ENCODE measurements at places on chromosomes 3 and 15.
A peak's percentile ranks its signal among the peaks of the same experiment; 100 is the strongest.

DNA sequence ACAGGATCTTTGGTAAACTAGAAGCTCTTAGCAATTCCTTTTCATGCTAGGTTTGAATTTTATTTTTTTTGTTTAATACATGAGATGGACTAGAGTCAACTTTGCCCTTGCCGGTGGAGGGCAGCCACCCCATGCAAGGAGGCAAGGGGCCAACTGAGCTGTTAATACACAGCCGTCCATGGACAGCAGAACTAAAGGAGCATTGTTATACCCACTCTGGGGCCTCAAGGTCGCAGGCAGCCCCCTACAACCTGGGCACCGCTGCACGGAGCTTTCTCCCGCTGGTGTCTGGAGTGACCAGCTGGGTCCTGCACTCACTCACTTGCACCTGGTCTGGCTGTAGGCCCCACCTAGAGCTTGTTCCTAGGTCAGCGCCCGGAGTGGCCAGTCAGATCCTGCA is 47.9 kb upstream of the ACKR4 start:
- no peaks in the 10 kb centered on the region for H3K36me3 ChIP-seq
- H3K27me3 ChIP-seq = no peaks in the 10 kb centered on the region
- no peaks in the 10 kb centered on the region for H3K4me1 ChIP-seq
- no peak overlapping the region for H3K27ac ChIP-seq

DNA sequence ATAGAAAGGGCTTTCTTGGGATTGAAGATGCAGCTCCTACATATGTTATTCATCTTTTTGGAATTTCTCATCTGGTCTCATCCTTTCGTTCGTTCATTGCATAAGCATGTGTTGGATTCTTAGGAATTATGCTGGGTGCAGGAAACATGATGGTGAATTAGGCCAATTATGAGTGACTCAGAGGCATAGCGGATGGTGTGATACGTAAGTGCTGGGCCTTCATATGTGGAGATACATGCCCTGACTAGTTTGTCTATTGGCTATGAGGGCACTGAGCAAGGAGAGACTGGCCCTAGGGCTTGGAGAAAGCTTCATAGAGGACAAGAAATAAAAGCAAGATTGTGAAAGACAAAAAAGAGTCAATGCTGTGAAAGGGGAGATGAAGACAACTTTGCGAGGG is 235.1 kb downstream of the MYRIP start:
- H3K4me1 ChIP-seq = no peaks in the 10 kb centered on the region
- no peaks in the 10 kb centered on the region for H3K27me3 ChIP-seq
- no peak overlapping the region for H3K27ac ChIP-seq

- no peaks in the 10 kb centered on the region for H3K36me3 ChIP-seq
- no peak overlapping the region for H3K27ac ChIP-seq
- H3K27me3 ChIP-seq = peaks cover 6% of the 10 kb centered on the region
- no peaks in the 10 kb centered on the region for H3K4me1 ChIP-seq
- no peak overlapping the region for H3K4me3 ChIP-seq
Measured at GRCh38 chr3:154122912-154123559, 1.8 kb downstream of the ARHGEF26 start.

GRCh38 chr3:120258009-120258408 is 27.0 kb downstream of the GPR156 start:
- no peak for DNase-seq
- no peaks in the 10 kb centered on the region for H3K36me3 ChIP-seq
- H3K27me3 ChIP-seq = no peaks in the 10 kb centered on the region
- no peak overlapping the region for H3K4me3 ChIP-seq
- no peak overlapping the region for H3K27ac ChIP-seq

DNA sequence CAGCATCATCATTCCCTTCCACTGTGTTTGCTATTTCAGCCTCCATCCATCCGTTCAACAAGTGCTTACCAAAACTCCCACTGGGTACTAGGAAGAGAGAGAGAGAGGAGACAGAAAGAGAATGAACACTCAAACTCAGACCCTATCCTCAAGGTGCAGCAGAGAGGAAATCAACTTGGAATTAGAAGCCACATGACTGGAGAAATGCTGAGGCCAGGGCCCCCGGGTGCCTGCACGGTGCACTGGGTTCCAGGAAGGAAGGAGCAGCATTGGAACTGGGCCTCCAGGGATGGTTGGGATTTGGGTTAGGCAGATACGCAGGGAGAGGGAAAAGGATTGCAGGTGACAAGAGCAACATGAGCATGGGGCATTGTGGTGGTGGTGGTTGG is 30.0 kb downstream of the CORO2B start:
- no peaks in the 10 kb centered on the region for H3K36me3 ChIP-seq
- H3K4me1 ChIP-seq = no peaks in the 10 kb centered on the region
- no peak for DNase-seq
- no peak overlapping the region for H3K4me3 ChIP-seq
- H3K27me3 ChIP-seq = no peaks in the 10 kb centered on the region

- H3K4me3 ChIP-seq = no peak overlapping the region
- peaks cover 17% of the 10 kb centered on the region for H3K4me1 ChIP-seq
- no peaks in the 10 kb centered on the region for H3K36me3 ChIP-seq
- H3K27ac ChIP-seq = no peak overlapping the region
- H3K27me3 ChIP-seq = no peaks in the 10 kb centered on the region
Measured at GRCh38 chr3:47961815-47962606, 54.2 kb downstream of the MAP4 start.

- no peak for DNase-seq
- H3K27me3 ChIP-seq = no peaks in the 10 kb centered on the region
- H3K27ac ChIP-seq = no peak overlapping the region
- no peaks in the 10 kb centered on the region for H3K4me1 ChIP-seq
- no peak overlapping the region for H3K4me3 ChIP-seq
- no peaks in the 10 kb centered on the region for H3K36me3 ChIP-seq
Measured at GRCh38 chr15:37394402-37395099, 294.2 kb upstream of the MEIS2 start.

DNA sequence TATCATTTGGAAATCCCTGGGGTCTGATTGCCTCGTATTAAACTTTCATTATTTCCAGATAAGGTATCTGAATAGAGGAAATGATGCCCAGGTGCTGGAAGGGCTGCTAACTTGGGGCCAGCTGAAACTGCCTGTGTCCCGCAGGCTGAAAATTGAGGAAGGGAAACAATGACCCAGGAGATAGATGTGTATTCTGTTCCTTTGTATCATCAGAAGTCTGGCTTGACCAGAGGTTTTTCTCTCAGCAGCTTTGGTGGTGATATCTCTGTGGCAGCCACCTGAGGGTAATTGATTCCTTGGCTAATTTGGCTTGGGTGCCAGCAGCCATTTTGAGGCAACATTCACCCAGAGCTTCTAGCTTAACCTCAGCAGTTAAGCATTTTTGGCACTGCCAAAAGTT is 90.0 kb upstream of the STT3B start:
- no peaks in the 10 kb centered on the region for H3K36me3 ChIP-seq
- H3K27ac ChIP-seq = no peak overlapping the region
- no peaks in the 10 kb centered on the region for H3K4me1 ChIP-seq
- no peaks in the 10 kb centered on the region for H3K27me3 ChIP-seq
- H3K4me3 ChIP-seq = no peak overlapping the region

- no peak for DNase-seq
- H3K27me3 ChIP-seq = no peaks in the 10 kb centered on the region
- H3K27ac ChIP-seq = no peak overlapping the region
- no peaks in the 10 kb centered on the region for H3K4me1 ChIP-seq
- no peak overlapping the region for H3K4me3 ChIP-seq
- no peaks in the 10 kb centered on the region for H3K36me3 ChIP-seq
Measured at GRCh38 chr3:124605781-124606579, 124.3 kb upstream of the UMPS start.

DNA sequence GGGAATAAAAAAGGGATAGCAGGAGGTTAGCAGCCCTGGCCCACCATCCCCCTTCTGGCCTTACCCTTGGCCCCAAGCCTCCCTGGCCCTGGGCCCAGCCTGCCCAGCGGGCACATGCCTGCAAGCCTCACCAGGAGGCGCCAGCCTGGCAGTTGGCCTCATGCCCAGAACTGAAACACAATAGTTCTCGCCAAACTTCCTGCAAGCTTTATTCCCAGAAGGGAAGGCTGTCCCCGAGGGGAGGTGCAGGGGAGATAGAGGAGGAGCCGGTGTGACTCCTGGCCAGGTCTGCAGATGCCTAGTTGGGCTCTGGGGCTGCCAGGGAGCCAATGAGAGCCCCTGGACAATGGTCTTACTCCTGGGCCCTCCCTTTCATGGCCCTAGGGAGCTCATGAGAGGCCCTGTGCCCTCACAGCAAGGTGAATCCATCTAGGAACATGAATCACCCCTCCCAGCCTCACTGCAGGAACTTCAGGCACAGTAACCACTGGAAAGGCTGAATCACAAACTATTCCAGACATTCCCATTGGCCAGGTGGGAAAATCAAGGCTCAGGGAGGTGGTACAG is 4.0 kb downstream of the CCDC33 start:
- no peaks in the 10 kb centered on the region for H3K4me1 ChIP-seq
- no peak for DNase-seq
- H3K36me3 ChIP-seq = no peaks in the 10 kb centered on the region
- H3K4me3 ChIP-seq = no peak overlapping the region
- H3K27ac ChIP-seq = no peak overlapping the region

- H3K36me3 ChIP-seq = no peaks in the 10 kb centered on the region
- DNase-seq = no peak
- no peaks in the 10 kb centered on the region for H3K27me3 ChIP-seq
Measured at GRCh38 chr3:13776253-13777050, 103.4 kb downstream of the WNT7A start.

GRCh38 chr15:51162865-51163762 is 68.4 kb upstream of the TNFAIP8L3 start:
- peaks cover 7% of the 10 kb centered on the region for H3K27me3 ChIP-seq
- no peaks in the 10 kb centered on the region for H3K4me1 ChIP-seq
- no peak overlapping the region for H3K4me3 ChIP-seq
- H3K27ac ChIP-seq = no peak overlapping the region
- H3K36me3 ChIP-seq = no peaks in the 10 kb centered on the region

GRCh38 chr3:58084788-58085543 is 76.7 kb downstream of the FLNB start:
- no peaks in the 10 kb centered on the region for H3K36me3 ChIP-seq
- no peaks in the 10 kb centered on the region for H3K4me1 ChIP-seq
- no peaks in the 10 kb centered on the region for H3K27me3 ChIP-seq
- peak overlapping the region; percentile 14 for H3K27ac ChIP-seq
- H3K4me3 ChIP-seq = no peak overlapping the region
- DNase-seq = no peak

- H3K36me3 ChIP-seq = no peaks in the 10 kb centered on the region
- H3K27me3 ChIP-seq = no peaks in the 10 kb centered on the region
- no peak overlapping the region for H3K4me3 ChIP-seq
- DNase-seq = no peak
Measured at GRCh38 chr3:184472723-184473428, 88.7 kb upstream of the EPHB3 start.

GRCh38 chr15:56215769-56216168 is 27.9 kb downstream of the RFX7 start:
- DNase-seq = no peak
- no peak overlapping the region for H3K27ac ChIP-seq
- no peaks in the 10 kb centered on the region for H3K36me3 ChIP-seq
- no peak overlapping the region for H3K4me3 ChIP-seq

- no peak overlapping the region for H3K4me3 ChIP-seq
- no peaks in the 10 kb centered on the region for H3K4me1 ChIP-seq
- no peaks in the 10 kb centered on the region for H3K36me3 ChIP-seq
- no peaks in the 10 kb centered on the region for H3K27me3 ChIP-seq
- no peak for DNase-seq
Measured at GRCh38 chr15:98745179-98745578, 96.8 kb downstream of the IGF1R start.

DNA sequence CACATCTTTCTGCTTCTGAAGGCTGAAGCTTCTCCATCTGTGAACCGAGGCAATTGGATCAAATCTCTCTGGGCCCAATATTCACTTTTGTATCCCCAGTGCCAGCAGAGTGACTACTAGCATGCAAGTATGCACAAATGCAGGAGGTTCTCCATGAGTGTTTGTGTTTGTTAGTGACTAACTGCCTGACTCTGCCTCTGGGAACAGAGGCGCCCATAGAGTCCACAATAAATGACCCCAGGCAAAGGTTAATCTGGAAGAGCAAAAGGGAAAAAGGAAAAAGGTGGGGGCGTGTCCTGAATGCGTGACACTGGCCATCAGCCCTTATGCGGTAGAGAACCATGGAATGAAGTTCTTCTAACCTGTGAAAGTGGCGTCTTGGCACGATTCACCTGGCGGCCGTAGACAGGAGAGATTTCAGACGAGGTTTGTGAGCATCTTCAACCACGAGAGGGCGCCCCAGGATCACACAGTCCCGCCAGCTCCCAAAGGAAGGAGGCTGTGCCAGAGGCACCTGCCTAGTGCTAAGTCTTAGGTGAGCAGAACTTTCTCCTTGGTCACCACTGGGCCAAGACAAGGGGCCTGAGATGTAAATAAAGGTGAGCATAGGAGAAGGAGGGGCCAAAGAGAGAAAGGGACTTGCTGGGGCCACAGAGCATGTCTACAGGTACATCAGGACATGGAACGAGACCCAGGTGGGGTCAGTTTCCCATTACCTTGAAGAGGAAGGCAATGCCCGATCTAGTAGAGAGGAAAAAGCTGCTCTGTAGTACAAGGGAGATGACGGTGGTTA is 44.2 kb downstream of the RBPMS2 start:
- no peak overlapping the region for H3K27ac ChIP-seq
- no peaks in the 10 kb centered on the region for H3K36me3 ChIP-seq
- H3K27me3 ChIP-seq = no peaks in the 10 kb centered on the region
- DNase-seq = peak; percentile 86
- no peak overlapping the region for H3K4me3 ChIP-seq
- no peaks in the 10 kb centered on the region for H3K4me1 ChIP-seq

GRCh38 chr3:114299941-114300624 is 6.3 kb downstream of the TIGIT start:
- no peak overlapping the region for H3K27ac ChIP-seq
- no peaks in the 10 kb centered on the region for H3K27me3 ChIP-seq
- H3K4me1 ChIP-seq = peaks cover 12% of the 10 kb centered on the region

DNA sequence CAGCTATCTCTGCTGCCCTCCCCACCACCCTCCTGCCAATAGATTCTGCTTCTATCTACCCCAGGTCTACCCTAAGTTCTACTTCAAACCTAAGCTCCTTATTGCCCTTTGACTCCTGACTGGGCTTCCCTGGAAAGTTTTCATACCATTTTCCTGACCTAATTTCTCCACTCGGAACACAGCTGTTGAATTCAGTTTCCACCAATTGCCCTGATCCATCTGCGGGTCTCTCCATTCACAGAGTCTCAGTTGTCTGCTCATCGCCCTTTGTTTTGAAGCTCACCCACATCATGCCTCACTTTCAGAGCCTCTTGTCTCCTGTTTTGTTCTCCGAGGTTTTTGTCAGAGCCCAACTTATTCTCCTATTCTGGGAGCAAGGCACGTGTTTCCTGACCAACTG is 56.8 kb upstream of the ABI3BP start:
- no peaks in the 10 kb centered on the region for H3K27me3 ChIP-seq
- H3K27ac ChIP-seq = no peak overlapping the region
- H3K4me3 ChIP-seq = no peak overlapping the region
- no peak for DNase-seq

DNA sequence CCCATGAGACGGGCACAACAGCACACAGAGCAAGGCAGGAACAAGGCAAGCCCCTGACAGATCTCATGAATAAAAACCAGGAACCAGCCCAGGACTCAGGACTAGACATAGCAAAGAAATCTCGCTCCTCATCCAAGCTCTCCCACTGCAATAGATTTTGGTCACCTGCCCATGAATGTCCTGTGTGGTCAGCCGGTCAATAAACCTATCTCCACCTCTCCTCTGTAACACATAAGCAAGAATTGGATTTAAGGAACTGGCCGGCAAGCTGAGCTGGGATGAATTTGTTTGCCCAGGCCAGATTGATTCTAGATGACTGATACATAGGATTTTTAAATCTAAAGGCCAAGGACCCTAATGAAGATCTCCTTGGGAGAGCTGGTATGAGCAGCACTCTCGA is 46.3 kb upstream of the SMAD3 start:
- H3K4me3 ChIP-seq = no peak overlapping the region
- H3K27ac ChIP-seq = no peak overlapping the region
- no peaks in the 10 kb centered on the region for H3K27me3 ChIP-seq
- DNase-seq = no peak
- no peaks in the 10 kb centered on the region for H3K4me1 ChIP-seq
- no peaks in the 10 kb centered on the region for H3K36me3 ChIP-seq
